ENCODE measurements at places on chromosomes 11 and 22.

- DNase-seq: no peak
Measured at GRCh38 chr22:39501644-39502108, 414 bp upstream of the MIEF1 start.

- DNase-seq: no peak
Measured at GRCh38 chr11:61657566-61658290, 22.5 kb upstream of the DAGLA start.

DNA sequence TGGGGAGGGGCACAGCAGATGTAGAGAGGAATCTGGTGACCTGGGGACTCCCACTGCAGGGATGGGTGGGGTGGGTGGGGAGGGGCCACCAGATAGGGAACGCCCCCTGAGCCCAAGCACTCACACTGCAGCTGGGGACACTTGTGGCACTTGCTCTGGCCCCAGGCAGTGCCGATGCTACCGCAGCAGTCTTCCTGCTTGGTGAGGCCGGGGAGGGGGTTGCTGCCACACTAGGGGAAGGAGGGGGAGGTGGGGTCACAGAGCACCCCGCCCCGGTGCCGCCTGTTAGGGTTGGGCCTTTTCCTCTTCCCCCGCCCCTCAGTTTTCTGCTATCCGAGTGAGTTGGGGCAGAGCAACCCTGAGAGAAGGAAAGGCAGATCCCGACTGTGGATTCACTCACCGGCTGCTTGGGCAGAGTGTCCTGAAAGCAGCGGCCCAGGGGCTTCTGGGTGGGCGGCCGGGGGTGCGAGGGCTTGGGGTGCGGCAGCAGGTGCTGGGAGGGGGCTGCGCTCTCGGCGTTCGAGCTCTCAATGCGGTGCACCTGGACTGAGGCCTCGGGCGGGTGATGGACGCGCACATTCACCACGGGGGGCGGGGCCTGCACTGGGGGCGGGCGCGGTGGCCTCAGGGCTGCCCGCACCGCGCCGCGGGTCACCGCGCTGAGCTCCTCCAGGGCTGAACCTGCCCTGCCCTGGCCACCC, 4.7 kb downstream of the LTBP3 start:
- no peak for DNase-seq

DNA sequence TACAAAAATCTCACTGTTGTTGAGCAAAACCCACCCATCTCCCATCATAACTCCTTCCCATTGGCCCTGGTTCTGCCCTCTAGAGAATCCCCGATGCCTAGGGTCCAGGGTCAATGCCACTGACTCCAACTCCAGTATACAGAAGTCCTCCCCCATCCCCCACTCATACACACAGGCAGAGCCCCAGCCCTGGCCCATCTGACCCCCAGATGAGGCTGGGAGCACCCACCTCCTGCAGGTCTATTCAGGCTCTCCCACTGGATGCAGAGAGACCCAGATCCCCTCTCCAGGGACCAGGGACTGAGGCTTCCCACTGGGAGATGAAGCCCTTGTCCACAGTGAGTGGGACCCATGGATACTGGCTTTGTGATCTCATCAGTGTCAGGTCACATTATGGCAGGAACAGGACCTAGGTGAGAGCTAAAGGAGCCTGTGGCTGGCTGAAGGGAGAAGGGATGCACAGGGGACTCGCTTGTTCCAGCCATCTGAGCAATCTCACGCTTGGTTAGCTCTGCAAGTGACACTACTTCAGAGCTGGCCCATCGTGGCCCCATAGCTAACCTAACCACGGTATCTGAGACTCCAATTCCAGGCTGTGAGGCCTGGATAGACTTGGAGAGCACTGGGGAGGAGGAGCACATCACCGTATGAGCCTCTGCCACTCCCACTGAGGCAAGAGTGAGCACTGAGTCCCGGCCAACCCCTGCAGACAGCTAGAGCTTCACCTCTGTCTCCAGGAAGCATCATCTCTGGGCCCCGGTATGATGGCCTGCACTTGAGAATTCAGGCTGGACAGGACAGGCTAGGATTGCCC, 35.7 kb downstream of the TRIM29 start:
- DNase-seq: no peak

Data from MG63 (cell line).